ENCODE measurements at places on chromosomes 12 and 14.

- no peak for DNase-seq
Measured at GRCh38 chr12:125187148-125187745, 122.0 kb downstream of the AACS start.

DNA sequence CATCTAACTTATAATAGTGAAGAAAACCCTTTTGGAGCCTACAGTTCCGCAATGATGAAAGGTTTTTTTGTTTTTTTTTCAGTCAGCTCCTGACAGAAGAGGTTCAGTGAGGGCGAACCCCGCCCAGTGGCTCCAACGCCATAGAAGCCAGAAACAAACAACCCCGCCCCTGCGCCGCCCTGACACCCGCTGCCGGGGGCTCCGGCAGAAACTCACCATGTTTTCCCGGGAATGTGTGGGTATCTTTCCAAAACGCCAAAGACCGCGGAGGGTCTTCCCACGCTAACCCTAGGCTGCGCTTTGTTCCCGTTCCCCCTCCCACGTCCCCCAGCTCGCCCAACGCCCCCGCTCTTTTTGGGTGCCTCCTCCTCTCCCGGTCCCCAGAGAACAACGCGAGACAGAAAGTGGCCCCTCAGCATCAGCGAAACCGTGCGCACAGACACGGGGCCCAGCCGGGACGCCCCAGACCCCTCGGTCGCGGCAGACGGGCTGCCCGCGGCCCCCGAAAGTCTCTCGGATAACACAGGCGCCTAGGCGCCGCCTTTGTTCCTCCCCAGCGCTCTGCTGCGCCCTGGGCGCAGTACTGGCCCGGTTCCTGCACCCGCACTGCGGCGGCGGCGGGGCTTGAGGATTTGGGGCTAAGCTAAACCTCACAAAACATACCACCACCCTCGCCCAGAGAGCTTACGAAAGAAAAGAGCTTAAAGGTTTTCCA is 522 bp downstream of the TUBA1A start:
- DNase-seq = peak; percentile 88

- DNase-seq = no peak
Measured at GRCh38 chr12:6311822-6312528, 1.5 kb downstream of the PLEKHG6 start.

DNA sequence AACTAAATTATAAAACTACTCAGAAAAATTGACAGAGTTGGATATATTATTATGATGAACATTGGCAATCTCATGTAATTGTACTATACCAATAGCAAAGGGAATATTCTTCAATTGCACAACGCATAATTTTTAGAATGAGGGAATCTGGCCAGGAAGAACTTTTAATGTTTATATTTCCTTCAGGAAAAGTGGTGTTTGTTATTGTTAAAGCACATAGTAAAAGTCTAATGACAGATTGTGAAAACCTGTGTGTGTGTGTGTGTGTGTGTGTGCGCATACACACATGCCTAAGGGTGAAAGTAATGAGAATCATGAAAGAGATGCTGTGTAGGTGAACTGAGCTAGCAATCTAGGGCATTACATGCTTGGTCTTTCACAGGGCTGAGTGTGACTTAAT is 877.7 kb downstream of the SLC6A15 start:
- no peak for DNase-seq

DNA sequence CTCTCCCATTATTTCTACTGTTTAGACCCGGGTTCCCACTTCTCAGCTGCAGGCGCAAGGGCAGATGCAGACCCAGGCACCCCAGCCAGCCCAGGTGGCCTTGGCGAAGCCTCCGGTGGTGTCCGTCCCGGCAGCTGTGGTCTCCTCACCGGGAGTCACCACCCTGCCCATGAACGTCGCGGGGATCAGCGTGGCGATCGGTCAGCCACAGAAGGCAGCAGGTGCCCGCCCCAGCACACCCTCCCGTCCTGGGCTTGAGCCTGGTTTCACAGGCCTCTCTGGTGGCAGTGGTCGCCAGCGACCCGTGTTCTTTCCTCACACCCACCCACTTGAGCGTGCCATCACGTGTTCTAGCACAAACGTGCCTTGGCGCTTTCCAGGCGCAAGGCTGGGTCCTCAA is 77.4 kb downstream of the DDX51 start:
- no peak for DNase-seq

- no peak for DNase-seq
Measured at GRCh38 chr12:128047266-128048060, 219.5 kb upstream of the TMEM132C start.

GRCh38 chr12:25556153-25556552 is 3.1 kb upstream of the LMNTD1 start:
- DNase-seq = no peak

DNA sequence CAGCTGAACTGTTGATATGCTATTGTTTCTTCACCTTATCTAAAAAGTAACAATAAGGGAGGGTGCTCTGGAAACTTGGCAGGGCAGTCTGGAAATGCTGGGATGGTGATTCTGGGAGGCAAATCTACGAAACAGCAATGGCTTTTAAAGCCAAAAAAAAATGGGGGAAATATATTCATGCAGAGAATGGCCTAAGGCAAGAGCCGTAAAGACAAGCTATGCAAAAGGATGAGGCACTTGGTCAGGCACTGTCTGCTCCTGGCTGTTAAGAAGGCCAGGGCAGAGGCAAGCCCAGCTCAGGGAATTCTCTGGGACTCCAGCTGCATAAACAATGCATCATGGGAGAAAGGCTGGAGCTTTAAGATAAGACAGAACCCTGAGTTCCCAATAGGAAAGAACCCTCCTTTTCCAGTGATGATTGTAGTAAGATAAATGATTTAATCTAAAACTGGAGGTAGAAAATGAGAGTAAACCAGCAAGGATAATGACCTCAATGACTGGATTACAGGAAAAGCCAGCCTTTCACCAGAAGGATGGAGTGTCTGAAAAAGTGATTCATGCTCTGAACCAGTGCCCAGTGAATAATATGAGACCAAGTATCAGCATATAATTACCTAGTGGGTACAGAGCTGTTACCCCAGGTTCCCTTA is 46.0 kb downstream of the ITPR2 start:
- DNase-seq = no peak

DNA sequence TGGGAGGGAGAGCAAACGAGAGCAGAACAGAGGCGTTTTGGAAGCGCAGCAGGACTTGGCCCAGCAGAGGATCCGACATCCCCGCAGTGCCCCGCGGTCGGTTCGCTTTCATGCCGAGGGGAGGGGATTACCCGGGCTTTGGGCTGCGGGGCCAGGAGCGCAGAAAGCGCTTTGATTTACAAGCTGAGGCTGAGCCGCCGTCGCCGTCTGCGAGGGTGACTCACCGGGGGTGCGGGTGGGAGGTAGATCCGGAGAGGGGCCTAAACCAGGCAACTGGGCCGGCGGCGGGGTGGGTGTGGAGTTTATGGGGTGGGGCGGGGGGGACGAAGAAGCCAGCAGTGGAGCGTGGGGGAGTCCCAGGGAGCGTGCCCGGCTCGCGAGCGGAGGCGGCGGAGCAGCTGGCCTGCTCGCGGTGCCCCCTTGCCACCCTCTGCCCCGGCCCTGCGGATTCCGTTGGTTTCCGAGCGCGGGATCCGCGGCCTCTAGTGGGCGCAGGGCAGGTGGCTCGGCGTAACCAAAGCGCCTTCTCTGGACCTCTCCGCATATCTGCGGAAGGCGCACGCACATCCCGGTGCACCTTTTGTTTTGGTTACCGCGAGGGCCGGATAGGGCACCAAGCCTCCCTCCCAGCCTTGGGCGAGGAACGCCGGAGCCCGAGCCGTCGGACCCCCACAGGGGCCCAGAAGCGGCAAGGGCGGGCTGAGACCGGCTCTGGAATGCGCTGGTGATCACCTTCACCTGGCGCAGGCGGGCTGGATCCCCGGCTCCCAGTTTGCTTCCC is 2.6 kb downstream of the SIX4 start:
- peak; percentile 50 for DNase-seq

DNA sequence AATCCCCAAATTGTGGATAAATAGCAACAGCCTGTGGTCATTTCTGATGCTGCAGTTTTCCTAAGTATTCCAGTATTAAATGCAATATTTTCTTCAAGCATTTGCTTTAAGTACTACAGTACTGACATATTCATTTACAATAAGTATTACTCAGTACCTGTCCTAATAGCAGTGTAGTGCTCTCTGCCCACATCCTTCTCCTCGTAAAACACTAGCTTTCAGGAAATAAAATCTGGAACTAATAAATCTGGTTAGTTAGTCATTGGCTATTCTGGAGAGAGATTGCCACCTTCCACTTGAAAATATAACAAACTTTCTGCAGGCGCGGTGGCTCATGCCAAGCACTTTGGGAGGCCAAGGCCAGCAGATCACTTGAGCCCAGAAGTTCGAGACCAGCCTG is 441.5 kb downstream of the PRKD1 start:
- DNase-seq = no peak

DNA sequence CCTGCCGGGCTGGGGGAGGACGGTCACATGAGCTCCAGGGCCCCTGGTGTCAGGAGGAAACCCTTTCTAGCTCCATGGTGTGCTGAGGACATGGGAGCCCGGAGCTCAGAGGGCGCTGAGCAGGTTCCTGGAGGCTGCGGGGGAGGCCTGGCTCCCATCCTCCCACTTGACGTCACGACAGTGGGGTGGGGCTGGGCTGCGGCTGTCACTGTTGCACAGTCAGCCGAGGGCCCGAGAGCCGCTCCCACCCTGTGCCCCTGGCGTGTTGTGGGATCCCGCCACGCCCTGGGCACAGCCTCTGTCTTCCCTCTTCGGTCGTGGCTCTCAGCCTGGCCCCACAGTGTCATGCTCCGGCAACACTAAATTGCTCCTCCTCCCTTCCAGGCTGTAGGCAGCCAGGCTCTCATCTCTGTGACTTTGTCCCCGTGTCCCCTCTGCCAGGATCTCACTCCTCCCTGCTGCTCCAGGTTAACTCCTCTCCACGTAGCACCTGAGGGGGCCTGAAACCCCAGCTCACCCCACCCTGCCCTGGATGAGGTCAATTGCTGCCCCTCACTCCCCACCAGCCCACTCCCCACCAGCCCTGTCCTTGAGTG is 33.0 kb downstream of the BEGAIN start:
- DNase-seq = peak; percentile 87

GRCh38 chr14:68910540-68910939 is 68.6 kb downstream of the ACTN1 start:
- no peak for DNase-seq

GRCh38 chr14:102516531-102517391 is 7.2 kb upstream of the ANKRD9 start:
- DNase-seq = peak; percentile 85

GRCh38 chr14:21048638-21049037 is 6.5 kb downstream of the RNASE7 start:
- no peak for DNase-seq

- DNase-seq = peak; percentile 74
Measured at GRCh38 chr12:106223485-106224354, 24.1 kb downstream of the CKAP4 start.

- DNase-seq = no peak
Measured at GRCh38 chr12:105436636-105437035, 106.1 kb downstream of the C12orf75 start.

- no peak for DNase-seq
Measured at GRCh38 chr14:35865611-35866324, 39.6 kb downstream of the BRMS1L start.

DNA sequence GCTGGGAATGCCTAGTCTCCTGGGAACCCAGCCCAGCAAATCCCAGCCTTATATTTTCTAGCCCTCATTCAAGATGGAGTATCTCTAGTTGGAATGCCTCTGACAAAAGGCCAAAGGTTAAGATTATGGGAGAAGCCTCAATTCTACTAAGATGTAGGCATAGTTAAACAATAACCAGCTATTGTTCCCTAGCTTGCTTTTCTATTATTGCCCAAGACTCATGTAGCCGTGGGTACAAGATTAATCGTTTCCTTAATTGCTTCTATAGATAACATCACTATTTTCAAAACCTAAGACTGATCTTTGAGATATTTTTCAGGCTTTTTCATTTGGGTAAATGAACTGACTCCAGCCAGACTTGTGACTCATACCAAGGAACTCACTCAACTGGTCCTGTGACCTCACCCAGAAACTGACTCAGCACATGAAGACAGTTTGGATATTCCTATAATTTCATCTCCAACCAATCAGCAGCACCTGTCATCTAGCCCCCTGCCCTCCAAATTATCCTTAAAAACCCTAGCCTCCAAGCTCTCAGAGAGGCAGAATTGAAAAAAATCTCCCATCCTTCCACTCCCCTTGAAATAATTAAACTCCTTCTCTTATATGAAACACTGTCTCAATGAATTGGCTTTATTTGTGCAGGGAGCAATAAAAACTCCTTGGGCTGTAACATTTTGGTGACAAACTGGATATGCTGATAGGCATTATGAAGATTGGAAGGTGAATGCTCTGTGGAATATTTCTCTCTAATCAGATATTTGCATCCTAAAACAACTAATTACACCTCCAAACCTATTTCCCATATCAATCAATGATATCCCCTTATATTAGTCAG is 589.0 kb downstream of the C12orf50 start:
- DNase-seq = peak; percentile 63

GRCh38 chr12:52215587-52216031 is 17.4 kb upstream of the KRT7 start:
- DNase-seq = peak; percentile 40

DNA sequence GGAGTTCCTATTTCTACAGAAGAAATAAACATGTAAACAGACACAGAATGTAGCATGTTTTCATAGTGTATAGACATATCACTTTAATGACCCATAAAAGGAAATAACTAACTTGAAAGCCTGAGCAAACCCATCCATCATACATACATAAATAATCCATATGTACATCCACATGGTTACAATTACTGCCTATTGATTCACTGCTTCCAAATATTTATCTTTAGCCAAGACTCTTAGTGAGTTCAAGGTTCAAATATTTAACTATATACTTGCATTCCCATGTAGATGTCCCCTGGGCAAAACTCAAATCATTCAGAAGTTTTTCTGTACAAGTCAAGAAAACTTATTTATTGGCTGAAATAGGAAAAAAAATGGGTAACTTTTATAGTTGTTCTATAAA is 95.4 kb downstream of the CCER1 start:
- no peak for DNase-seq

GRCh38 chr12:13044906-13045299 is 722 bp downstream of the FAM234B start:
- no peak for DNase-seq

GRCh38 chr14:71590131-71590530 is 342.1 kb upstream of the RGS6 start:
- DNase-seq = no peak

GRCh38 chr12:89884416-89884898 is 175.8 kb upstream of the ATP2B1 start:
- DNase-seq = no peak

DNA sequence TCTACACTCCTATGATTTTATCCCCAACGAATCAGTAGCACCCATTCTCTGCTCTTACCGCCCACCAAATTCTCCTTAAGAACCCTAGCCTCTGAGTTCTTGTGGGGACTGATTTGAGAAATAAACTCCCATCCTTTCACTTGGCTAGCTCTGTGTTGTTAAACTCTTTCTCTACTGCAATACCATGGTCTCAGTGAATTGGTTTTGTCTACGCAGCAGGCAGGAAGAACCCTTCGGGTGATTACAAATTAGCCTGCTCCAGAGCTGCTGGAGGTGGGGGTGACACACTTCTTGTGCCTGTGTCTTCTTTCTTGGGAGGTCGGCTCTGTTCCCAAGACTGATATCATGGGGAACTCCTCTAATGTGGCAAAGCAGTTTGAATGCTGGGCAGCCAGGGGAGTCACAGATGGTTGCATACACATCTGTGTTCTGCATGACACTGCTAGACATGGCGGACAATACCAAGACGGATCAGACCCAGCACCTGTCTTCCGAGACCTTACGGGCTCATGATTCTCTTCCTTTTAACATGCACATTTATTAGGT is 1.6 kb upstream of the C1S start:
- no peak for DNase-seq

All from mucosa of descending colon (tissue), 3 donors.